Activated CD4-positive, alpha-beta T cell treated with anti-CD3 and anti-CD28 coated beads, Interleukin-2, amount 50 U/mL, for 16 hours (primary cell): ENCODE measurements at places on chromosomes 5 and 9.
A peak's percentile ranks its signal among the peaks of the same experiment; 100 is the strongest.

- DNase-seq: no peak
Observed at GRCh38 chr5:132750471-132751230, 3.4 kb downstream of the CCNI2 start.

DNA sequence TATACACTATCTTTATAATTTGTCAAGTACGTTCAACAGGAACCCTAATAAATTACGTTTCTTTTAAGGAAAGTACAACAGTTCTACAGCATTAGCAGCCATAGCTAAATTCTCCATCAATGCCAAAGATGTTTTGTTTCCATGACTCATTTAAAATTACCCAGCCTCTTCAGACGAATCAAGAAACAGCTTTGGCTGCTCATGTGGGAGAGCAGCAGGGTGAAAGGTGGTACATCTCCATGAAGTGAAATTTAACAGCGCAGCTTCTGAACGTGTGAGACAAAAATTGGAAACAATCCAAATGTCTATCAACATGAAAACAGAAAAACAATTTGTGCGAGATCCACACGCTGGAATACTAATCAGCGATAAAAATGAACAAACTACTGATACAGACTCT lies 327.3 kb upstream of the CDH6 start:
- DNase-seq: no peak

GRCh38 chr5:9490494-9491097 lies 55.3 kb downstream of the SEMA5A start:
- DNase-seq: no peak

DNA sequence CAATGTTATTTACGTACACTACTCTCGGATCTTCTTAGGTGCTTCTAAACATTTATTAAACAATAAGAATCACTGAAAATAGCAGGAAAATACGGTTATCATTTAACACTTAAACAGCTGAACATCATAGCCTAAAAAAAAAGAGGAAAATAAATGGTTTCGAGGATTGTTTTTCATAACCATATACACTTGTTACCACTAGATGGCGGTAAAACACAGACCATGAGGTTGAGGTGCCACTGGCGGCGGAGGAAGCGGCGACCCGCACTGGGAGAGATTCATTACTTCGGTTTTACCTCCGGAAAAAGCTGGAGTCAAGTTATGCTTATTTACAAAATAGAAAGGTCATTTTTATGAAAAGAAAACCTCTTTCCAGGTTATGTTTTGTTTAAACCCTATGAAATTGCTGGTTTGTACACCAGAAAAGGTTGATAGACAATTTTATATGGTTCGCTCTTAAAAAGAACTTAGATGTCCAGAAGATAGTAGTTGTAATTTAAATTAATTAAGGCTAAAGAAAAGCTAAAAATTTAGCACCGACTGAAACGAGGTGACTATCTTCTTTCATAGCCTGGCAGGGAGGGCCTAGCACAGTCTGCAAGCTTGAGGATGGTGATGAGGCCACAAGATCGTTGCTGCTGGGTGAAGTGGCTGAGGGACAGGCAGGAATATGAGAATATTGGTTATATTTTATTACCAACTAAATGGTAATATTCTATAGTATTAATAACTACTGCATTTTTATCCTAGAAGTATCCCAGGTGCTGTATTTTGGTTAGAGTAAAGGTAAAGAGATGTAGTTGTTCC lies 605.7 kb downstream of the RAB3C start:
- DNase-seq: peak; percentile 76

DNA sequence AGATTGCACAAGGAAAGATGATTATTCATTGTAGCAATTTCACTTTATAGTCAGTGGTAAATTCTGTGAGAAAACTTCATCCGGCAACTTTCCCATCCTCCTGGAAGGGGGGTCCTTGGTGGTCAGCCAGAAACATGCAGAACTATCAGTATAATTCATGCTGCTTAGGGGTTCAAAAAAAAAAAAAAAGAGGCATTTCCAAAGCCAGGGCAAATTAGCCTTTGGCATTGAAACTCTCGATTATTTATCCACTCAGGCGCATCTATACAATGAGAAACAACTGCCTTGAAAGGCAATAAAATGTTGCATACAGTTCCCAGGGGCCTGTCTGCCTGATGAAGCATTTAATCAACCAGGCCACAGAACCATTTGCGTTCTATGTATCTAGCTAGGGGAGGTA lies 263.3 kb downstream of the TMEM167A start:
- no peak for DNase-seq

DNA sequence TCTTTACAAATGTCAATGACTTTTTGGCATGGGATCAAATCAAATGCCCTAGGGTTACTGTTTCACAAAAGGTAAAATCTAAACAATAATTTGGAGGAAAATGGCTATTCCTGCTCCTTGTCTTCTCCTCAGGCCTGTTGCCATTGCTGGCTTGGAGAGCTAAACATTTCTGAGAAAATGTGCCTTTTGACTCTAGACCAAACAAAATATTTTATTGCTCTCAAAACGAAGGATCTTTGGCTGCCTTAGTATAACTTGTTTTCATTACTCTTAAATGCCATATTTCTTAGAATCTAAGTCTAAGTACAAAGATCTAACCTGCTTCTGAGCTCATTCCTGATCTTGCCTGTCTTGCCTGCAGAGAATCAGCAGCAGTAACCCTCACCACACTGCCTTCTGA lies 116.6 kb downstream of the MUSK start:
- DNase-seq: no peak
